ENCODE measurements at places on chromosomes 5 and 9. TPM values are rescaled to one million over a fixed set of nuclear protein-coding genes. Genes with fewer than 3 reads are reported as not detected.
A peak's percentile ranks its signal among the peaks of the same experiment; 100 is the strongest.

DNA sequence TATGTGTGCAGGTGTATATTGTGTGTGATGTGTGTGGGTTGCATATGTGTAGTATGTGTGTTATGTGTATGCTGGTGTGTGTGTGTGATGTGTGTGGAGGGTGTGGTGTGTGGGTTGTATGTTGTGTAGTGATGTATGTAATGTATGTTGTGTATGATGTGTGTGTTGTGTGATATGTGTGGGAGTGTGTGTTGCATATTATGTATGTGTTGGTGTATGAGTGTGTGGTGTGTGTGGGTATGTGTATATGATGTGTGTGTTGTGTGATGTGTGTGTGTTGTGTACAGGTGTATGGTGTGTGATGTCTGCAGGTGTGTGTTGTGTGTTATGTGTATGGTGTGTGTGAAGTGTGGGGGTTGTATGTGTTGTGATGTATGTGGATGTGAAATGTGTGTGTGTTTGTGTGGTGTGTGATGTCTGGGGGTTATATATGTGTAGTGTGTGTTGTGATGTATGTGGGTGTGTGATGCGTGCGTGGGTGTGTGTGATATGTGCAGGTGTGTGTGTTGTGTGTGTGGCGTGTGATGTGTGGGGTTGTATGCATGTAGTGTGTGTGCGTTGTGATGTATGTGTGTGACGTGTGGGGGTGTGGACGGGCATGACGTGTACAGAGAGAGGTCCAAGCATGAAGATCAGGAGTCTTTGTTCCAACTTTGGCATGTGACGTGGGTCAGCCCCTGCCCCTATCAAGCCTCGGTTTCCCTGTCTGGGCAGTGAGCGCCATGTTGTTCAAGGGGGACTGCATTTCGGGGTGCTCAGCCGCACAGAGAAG lies 8.5 kb upstream of the CRB2 start:
- DNase-seq: no peak

GRCh38 chr5:154059039-154059430 lies 20.3 kb downstream of the MFAP3 start:
- DNase-seq: no peak

PCDHGA8 gene
- total RNA-seq: 0.46 TPM

CDC20B gene
- 0.07 TPM for total RNA-seq

HSD17B3 gene
- total RNA-seq: not detected

NFIB gene
- total RNA-seq: 85.5 TPM

ARSI gene
- total RNA-seq: not detected

DNA sequence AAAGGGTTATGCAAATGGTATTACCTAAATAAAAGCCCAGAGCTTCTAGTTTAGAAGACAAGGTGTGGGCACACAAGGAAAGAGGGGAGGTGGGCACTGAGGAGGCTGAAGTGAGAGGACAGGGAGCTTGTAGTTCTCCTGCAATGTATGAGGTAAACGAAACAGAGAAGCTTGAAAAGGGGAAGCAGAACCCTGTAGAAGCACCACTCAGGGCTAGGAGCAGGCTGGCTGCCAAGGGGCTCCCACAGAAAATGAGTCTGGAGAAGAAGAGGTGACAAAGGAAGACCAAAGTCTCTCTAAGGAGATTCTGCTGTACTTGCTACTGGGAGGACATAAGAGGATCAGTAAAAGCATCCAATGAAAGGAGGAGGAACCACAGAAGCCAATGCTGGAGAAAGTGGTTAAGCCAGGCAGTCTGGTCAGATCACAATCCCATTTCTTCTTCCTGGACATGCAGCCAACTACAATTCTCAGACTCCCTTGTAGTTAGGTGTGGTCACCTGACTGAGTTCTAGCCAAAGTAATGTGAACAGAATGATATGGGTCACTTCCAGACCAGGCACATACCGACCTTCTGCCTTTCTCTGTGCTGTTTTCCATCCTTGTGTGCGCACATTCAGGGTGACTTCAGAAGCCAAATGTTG lies 174.5 kb upstream of the MAP3K1 start:
- no peak for DNase-seq

- no peak for DNase-seq
Observed at GRCh38 chr5:14806456-14806855, 65.1 kb downstream of the ANKH start.

- DNase-seq: no peak
Observed at GRCh38 chr5:153537207-153537606, 46.7 kb downstream of the GRIA1 start.

DNA sequence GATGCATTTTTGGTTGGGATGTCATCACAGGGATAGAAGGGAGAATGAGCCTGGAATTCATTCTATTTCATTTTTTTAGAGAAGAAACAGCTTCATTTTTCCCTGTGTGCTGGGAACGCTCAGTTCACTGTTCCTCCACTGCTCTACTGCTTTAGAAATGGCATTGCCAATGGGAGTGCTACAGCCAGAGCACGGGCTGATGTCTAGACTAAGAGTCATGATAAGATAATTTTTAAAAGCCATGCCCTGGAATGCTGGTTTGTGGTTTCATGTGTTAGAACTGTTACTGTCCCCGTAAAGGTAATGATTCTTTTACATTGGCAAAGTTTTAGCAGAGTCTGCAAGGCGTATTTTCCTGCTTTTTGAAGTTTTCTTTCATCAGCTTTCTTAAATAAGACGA lies 119.6 kb downstream of the SEMA6A start:
- DNase-seq: no peak

GRCh38 chr5:5421149-5421960 lies 1.1 kb upstream of the ICE1 start:
- no peak for DNase-seq

SH3PXD2B gene
- total RNA-seq: 25.9 TPM

FAM221B gene
- total RNA-seq: not detected

PKN3 gene
- 20.6 TPM for total RNA-seq

IL4 gene
- total RNA-seq: not detected

DNA sequence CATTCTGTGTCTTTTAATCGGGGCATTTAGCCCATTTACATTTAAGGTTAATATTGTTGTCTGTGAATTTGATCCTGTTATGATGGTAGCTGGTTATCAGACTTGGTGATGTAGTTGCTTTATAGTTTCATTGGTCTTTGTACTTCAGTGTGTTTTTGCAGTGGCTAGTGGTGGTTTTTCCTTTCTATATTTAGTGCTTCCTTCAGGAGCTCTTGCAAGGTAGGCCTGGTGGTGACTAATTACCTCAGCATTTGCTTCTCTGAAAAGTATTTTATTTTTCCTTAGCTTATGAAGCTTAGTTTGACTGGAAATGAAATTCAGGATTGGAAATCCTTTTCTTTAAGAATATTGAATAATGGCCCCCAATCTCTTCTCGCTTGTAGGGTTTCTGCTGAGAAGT lies 156.9 kb downstream of the CNTLN start:
- no peak for DNase-seq

DNA sequence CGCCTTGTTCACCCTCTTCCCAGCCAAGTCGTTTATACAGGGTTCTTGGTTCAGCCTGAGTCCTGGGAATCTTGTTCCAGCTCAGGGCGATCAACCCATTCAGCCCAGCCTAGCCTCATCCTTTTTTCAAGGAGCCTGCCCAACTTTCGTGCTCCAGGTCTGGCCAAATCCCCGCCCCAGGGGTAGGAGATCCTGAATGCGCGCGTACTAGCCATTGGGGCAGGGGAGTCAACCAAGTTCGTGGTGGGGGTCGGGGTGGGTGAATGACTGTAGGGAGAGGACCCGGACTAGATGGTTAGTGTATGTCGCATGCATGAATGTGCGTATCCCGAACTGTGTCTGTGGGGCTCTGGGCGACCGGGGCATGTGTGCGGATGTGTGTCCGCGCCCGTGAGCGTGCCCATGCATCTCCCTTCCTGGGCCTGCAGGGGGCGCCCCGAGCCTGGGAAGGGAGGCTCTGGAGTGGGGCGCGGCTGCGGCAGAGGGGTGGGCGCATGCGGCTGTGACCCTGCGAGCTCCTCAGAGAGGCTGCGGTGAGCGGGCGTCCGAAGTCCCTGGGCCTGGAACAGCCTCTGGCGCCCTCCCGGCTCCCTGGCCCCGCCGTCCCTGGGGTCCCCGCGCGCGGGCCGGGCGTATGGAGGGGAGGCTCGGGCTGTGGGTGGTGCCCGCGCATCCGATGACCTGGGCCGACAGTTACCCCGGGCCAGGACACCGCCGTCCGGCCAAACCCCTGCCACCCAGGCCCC lies 8.7 kb downstream of the CCL21 start:
- DNase-seq: no peak

LHX3 gene
- not detected for total RNA-seq

- no peak for DNase-seq
Observed at GRCh38 chr5:109923205-109923604, 233.5 kb downstream of the MAN2A1 start.

DNA sequence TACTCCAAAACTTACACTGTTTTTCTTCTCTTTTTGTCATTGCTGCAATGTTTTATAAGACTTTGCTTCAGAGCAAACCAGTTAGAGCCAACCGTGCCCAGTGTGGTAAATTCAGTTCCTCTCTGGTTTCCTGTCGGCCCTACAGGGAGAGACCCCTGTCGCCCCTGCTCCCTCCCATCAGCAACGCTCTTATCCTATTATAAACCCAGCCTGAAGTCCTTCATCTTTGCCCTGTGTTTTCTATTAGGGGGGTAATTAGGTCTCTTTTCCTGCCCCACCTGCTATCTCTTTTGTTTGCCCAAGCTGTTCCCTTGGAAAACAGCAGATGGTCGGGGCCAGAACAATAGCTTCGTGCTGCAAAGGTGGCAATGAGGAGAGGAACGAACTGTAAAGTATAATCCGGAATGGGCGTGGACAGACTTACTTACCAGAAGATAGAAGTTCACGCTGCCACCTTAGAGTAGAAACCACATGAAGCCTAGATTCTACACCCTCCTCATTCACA lies 21.4 kb upstream of the OTULINL start:
- DNase-seq: no peak

CARD9 gene
- 0.59 TPM for total RNA-seq

DNA sequence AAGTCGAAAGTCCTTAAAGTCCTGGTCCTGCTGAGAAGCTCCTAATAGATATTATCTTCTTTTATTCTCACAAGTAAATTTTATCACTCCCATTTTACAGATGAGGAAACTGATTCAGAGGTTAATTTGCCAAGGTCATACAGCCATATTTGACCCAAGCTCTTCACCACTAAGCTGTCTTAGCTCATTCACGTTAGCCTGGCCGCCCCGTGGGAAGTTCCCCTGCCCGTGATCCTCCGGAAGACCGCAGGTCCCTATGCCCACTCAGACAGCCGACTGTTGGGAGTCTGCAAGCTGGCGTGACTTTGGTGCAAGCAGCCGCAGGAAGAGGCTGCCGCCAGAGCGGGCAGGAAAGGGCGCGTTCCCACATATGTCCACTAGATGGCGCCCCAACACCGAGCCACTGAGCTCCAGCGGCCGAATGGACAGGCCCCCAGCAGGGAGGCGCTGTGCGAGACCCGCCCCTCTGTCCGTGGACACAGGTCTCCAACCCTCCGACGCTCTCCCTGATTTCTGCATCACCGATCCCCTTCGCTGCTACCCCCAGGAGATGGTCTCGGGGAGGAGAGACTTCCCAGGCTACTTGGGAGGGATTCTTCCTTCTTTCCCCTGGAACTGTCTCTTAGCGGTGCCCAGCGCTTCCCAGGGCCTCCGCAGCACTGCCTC lies 10.0 kb upstream of the ARAP3 start:
- peak; percentile 36 for DNase-seq

DNA sequence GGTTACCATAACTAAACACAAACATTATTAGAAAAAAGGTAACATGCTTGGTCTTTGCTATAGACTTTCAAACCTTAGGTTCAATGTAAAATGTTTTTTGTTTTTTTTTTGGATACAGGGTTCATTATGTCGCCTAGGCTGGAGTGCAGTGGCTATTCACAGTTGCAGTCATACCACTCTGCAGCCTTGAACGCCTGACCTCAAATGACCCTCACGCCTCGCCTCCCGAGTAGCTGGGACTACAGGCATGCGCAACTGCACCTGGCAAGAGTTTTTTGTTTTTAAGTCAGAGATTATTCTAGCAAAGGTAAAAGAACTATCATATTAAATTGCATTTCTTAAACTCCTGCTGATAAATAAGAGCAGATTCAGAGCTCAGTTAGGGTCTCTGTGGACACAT lies 55.1 kb upstream of the NR5A1 start:
- no peak for DNase-seq

DNA sequence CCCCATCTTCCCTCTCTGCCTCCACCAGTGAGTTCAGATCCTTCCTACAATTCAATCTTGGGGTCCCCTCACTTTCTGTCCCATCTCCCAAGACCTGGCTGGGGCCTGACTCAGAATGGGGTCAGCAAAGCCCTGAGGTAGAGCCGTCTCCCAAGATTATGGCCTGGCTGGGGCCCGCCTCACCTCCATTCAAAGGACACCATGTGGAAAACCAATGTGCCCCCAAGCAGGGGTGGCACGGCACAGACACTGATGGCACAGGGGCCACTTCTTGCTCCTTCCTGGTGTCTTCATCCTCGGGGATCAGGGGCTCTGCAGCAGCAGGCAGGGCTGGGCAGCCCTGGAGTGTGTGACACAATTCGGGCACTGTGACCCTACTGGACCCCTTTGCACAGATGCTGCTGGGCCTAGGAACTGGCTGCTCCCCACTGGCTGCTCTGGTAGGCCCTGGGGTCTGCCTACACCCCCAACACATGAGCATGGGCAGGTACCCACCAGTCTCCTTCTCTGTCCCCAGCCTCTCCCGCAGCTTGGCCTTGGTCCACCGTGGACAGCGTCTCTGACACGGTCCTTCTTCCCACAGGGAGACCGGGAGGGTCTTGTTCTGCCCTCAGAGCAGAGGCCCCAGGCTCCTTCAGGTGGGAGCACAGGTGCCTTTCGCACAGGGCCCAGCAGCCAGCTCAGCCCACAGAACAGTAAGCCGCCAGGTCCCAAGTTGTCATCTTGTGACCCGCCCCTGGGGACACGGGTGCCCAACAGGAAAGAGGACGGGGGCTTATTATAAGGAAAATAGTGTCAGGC lies 89.5 kb downstream of the ADAMTS2 start:
- no peak for DNase-seq

DNA sequence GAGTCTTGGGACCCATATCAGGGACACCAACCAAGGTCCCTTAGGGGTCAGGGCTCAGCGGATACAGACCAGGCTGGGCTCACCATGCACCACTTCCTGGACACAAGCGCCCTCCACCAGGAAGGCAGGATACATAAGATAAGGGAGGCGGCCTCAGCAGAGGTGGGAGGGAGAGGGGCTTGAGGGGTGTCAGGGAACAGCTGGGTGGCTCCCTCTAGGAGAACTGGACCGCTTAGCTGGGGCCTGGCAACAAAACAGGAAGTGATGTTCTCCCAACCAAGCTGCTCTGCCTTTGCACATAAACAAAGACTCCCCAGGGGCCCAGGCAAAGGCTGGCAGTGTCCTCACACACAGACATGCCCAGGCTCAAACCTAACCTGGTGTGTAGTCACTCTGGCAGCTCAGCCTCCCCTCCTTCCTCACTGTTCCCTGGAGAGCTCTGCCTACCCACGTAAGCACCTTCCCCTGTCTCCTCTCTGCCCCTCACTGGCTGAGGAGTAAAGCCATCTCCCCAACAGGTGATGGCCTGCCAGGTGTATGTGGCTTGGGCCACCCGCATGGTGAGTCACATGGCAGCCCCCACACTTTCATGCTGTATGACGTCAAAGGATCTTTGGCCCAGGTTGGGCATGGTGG lies 5.8 kb upstream of the BICD2 start:
- no peak for DNase-seq

DNA sequence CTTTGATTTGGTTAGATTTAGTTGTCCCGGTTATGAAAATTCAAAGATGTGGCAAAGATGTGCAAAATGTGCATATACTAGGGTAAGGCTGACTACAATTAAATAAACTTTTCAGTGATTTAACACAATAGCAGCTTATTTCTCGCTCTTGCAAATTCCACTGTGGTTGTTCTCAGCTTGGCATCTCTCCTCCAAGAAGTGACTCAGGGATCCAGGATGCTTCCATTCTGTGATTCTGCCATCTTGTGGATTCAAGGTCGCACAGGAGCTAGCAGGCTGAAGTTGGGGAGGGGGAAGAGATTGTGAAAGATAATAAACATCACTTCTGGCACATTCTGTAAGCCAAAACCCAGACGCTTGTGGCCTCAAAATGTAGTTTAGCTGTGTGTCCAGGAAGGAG lies 60.1 kb upstream of the TGFBR1 start:
- no peak for DNase-seq
